CD4-positive, alpha-beta T cell treated with Interleukin-6 for 4 hours (primary cell): ENCODE measurements at places on chromosomes 4 and X.

- DNase-seq, result no peak
Measured at GRCh38 chr4:8652181-8653078, 59.9 kb downstream of the CPZ start.

DNA sequence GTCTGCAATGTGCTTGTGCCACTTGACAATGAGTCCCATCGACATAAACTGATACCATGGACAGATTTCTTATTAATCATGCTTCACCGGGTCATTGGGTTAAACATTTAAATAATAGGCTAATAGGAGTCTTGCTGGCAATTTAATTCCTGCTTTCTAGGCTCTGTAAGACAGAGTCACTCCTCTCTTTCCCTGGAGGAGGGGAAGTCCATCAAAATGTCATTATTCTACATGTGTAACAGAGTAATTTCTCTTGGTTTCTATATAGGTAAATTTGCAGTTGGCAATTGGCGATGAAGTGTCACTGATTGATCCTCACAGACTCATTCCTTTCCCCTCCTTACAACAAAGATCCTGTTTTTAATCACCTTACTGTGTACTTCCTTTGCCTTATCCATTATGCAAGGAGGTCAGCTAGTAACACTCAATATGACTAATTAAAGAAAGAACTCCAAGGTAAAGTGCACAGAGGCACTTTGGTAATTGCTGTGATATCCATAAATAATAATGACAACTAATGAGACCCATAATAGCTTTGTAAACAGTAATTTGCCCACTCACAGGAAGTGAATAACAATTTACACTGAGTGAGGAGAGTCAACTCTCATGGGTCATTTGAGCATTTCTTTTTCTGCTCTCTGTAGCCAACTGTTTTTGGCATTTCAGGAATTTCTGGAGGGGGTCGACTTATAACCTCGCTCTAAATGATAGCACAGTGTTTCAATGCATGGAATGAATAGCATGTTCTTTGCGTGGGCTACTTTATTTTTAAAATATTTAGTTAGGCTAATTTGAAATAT lies 184.0 kb downstream of the UGT8 start:
- DNase-seq, result no peak

DNA sequence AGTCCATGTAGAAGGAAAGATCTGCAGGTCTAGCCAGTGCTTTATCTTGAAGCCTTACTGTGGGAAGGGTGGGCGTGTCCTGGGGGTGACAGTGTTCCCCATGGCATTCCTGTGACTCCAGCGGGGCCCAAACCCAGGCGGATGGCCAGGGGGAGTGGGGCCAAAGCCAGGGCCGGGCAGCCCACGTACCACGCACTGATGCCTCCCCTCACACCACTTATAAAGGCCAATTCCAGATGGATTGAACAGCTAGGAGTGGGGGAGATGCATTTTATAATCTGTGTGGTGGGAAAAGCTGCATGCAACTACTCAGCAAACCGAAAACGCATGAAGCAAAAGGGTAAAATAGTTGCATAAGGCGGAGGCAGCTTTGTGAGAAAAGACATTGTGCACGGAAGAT lies 36.4 kb downstream of the NELFA start:
- no peak for DNase-seq

DNA sequence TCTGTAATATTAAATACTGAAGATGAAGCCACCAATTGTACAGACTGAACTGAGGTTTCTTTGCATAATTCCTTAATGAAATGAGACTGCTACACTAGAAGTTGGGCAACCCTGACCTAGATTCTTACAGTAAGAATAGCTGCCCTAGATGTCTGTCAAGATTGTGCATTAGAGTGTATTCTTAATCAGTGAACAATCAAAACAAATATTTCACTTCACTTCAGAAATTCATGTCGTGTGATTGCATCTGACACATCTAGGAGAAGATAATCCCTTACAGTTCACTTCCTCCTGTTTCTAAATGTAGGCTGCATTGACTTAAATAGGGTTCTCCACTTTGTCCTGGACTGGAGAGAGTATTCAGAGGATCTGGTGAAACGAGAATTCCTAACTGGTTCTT lies 283.1 kb downstream of the HNRNPD start:
- no peak for DNase-seq

DNA sequence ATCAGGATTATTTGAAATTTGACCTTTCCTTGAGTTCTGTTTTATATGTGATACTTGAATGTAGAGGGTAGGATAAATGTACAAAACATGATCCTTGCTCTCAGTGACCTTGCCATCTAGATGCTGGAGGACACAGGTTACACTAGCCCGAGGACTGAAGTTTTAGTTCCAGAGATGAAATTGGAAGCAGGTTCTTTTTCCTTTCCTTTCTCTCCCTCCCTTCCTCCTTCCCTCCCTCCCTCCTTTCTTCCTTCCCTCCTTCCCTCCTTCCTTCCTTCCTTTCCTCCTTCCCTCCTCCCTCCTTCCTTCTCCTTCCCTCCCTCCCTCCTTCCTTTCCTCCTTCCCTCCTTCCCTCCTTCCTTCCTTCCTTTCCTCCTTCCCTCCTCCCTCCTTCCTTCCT lies 54.3 kb downstream of the LRRC66 start:
- DNase-seq, result no peak

- no peak for DNase-seq
Measured at GRCh38 chr4:121195649-121196048, 31.5 kb upstream of the TNIP3 start.

DNA sequence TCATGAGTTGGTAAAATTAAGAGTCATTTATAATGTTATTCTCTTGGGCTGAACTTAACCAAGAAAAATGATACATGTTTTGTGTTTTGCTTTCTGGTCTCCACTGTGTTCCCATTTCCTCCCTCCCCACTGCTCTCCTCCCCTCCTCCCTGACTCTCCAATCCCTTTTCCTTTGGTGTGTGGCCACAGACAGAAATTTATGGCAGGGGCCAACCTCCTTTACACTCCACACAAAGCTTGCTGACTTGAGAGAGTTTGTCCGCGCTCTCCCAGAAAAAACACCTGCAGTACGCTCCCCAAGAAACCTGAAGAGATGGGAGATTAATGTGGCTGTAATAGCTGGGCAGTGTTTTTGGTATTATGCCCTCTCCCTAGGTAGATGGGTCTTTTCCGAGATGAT lies 88.9 kb downstream of the ALPK1 start:
- DNase-seq, result no peak

DNA sequence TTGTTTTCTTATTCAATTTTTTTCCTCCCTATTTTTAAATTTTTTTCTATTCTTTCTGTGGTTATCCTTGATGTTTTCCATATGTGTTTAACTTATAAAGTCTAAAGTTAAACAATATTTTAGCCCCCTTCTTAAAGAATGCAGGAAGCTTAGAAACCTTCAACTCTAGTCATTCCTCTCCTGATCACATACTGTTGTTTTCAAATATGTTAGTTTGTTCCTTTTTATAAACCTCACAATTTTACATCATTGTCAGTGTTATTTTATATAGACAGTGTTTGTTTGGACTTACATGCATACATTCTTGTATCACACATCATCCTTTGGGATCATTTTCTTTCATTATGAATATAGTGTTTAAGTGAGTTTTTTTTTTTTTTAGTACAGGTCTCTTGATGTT lies 31.6 kb downstream of the KANTR start:
- DNase-seq, result no peak

- no peak for DNase-seq
Measured at GRCh38 chrX:13864264-13864663, 47.4 kb upstream of the GPM6B start.

DNA sequence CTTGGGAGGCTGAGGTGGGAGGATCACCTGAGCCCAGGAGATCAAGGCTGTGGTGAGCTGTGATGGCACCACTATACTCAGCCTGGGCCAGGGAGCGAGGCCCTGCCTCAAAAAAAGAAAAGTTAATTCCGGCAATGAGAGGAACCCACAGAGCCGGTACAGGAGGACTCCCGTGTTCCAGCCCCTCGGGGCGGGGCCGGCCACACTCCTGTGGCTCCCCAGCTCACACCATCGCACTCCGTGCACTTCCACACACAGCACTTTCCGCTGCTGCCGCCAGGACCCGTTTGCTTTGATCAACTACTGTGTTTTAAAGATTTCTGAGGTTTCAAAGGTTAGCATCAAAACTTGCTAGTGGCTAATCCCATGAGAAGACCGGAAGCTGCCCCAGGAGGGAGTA lies 171.7 kb downstream of the AFAP1 start:
- DNase-seq, result no peak

GRCh38 chr4:26217481-26217880 lies 103.3 kb upstream of the RBPJ start:
- no peak for DNase-seq

DNA sequence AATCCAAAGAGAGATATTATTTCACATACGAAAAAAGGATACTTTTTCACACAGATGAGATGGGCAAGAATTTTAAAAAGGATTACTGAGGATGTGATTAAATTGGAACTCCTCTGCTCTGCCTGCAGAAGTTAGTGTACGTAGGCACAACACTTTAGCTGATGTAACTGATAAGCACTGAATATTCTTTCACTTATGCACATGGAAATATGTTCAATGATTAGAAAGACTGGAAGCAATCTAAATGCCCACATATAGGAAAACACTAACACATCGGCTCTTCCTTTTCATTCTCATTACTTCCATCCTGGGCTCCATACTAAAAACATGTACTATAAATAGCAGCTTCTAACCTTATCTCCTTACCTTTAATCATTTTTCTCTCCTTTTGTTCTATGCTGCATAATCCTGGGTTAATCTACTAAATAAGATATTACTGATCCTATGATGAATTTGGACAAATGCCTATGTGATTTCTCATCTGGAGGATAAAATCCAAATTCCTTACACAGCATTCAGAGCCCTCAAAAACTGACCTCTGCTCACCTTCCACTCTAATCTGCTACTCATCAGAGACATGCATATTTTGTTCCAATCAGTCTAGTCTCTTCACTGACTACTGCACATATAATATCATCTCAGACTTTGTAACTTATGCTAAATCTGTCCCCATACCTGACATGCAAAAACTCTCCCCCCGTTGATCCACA lies 197.8 kb downstream of the PDGFC start:
- DNase-seq, result no peak

GRCh38 chr4:43496188-43496587 lies 603.7 kb downstream of the GRXCR1 start:
- no peak for DNase-seq

DNA sequence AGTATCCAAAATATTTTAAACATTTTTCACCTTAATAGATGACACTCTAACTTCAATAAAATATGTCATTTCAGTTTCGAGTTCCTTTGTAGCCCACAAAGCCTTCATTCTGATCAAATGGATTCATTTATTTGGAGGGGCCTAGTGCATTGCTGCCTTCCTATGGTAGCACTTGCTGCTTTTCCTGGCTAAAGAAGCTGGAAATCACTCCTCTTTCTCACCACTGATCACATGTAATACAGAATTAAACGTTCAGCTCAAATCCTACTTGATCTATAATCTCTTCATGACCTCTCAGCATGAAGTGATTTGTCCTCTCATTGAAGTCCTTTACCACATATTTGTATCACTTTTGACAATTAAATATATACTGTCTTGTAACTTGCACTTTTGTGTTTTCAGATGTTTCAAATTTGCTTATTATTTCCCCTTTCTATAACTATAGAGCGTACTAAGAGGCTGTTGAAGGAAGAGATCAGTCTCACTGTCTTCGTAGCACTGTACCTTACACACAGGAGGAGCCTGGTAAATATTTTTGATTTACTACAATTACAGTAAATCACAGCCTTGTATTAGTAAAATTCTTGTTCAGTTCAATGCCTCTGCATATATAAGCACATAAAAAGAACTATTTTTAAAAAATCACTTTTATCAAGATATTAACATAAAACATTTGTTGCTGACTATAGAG lies 555 bp downstream of the CFI start:
- DNase-seq, result no peak

DNA sequence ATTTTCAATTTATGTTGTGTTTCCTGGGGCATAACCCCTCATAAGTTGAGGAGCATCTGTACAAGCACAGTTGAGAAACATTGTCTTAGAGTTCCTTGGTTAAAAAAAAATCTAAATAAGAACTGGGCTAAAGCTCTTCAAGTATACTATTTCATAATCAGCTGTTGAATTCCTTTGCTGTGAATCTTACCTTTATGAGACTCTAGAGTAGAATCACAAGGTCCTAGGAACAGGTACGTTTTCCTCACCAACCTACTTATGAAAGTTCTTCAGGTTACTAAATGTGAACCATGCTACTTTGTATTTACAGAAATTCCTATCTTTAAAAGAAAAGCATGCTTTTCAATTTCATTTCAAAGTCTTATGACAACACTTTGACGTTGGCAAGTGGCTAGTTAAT lies 20.9 kb upstream of the SOD3 start:
- DNase-seq, result no peak

GRCh38 chrX:107704587-107704986 lies 71.0 kb downstream of the TSC22D3 start:
- no peak for DNase-seq

- DNase-seq, result peak; percentile 42
Measured at GRCh38 chr4:154618708-154619315, 6.4 kb upstream of the FGG start.

GRCh38 chrX:8629871-8630270 lies 102.1 kb downstream of the ANOS1 start:
- DNase-seq, result no peak

- no peak for DNase-seq
Measured at GRCh38 chr4:157888281-157888680, 284.5 kb downstream of the GASK1B start.

DNA sequence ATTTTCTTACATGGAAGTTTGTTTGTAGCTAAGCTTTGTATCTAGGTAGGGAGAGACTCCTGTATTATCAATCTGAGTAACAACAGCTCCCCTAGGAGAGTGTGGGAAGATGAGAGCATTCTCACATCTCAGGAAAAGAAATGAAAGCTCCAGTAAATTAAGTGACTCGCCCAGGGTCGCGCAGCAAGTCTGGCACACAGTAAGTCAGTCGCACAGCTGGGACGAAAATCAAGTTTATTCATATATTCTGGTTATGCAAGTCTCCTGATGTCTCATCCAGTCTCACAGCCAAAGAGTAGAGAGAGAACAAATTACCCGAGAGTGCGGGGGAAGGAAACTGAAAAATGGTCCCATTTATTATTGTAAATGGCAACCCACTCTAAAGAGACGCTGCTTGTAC lies 216.1 kb downstream of the STK32B start:
- DNase-seq, result no peak

DNA sequence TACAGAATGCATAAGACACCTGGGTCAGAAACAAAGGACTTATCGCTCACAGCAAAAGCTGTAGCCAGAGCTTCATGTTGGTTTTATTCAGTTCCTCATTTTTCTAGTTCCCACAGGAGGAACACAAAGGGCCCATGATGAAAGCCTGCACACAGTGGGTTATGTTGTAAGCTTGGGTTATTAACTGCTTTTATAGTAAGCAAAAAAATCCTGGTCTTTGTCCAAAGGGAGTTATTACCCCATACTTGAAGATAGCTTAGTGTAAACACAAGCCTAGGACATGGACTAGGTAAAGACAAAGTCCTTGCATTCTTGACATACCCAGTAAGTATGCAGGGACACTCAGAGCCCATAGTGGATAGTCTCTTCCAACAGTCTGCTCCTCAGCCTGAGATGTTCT lies 11.7 kb downstream of the BBS12 start:
- no peak for DNase-seq

- DNase-seq, result peak; percentile 41
Measured at GRCh38 chr4:16001484-16001858, 38.5 kb upstream of the FGFBP2 start.

GRCh38 chrX:6898371-6898770 lies 249.1 kb upstream of the STS start:
- DNase-seq, result no peak

- DNase-seq, result peak; percentile 2
Measured at GRCh38 chr4:173332021-173332487, 2.1 kb downstream of the HMGB2 start.
